ENCODE measurements at places on chromosomes 12 and 14.

DNA sequence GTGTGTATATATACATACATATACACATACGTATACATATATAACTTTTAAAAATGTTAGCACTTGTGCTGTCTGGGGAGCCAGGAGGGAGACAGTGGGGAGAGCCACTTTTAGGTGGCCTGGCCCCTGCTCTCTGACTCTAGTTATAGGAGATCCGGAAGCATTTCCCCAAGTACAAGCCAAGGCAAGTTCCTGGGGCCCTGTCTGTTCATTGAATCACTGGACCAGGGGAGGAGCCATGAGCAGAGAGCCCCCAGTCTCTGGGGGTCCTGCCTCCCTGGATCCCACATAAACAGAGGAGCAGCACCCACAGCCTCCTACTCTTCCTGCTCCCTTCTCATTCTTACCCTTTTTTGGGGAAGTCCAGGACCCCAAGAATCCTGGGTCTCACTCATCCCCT, 45.4 kb upstream of the TMED10 start:
- DNase-seq: no peak

DNA sequence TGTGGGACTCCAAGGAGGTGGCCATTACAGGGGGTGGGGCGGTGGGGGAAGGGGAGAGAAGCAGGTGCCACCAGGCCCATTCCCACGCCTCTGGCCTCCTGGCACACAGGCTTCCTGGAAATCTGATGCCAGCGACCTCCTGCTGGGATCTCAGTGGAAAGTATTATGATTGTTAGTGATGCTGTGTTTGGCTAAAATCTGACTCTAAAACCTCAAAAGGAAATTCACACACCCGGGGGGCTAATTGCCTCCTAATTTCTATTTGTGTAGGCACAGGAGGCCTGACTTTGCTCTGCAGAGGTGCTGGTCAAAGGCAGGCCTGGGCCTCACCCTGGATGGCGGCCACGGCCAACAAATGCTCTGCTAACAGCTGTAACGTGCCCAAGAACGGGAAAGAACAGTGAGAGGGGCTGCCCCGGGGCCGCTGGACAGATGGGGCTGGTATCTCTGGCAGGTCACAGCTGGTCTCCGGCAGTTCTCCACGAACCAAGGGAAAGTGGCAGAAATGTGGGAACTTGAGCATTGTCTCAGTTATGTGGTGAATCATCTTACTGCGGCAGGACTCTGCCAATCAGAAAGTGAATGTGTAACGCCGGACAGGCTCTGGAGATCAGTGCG, 14.3 kb downstream of the FAM181A start:
- DNase-seq: no peak

- no peak for DNase-seq
Measured at GRCh38 chr12:130832561-130833209, 6.4 kb downstream of the STX2 start.

DNA sequence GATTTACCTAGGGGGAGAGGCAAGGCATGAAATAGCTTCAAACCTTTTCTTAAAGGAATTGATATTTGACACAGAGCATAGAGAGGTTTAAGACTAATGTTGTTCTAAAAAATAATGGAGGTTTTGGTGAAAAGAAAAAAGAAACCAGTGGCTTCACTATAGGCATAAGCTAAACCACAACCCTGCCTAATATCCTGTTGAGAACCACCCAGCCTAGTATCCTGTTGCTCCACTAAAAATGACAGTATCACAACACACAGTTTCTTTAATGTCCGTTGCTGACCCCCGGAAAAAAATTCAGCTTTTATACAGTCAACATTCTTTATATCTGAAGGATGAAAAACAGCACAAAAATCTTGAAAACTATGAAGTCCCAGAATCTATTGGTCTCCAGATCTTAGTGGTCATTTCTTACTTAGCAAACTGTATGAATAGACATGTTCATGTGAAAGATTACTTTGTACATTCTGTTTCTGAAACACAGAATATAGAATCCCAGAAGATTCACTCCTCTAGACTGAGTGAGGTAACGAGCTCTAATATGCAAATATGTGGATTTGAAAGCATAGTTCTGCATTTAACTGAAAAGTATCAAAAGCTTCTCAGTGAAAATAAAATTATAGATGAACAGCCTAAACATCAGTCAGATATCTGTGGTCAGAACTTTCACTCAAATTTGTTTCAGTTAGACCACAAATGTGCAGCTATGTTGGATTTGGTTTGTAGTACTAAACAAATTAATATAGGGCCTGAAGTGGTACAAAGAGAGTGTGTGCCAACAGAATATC, 40.5 kb downstream of the GALC start:
- DNase-seq: no peak

- DNase-seq: no peak
Measured at GRCh38 chr12:105338966-105339365, 8.5 kb downstream of the C12orf75 start.

GRCh38 chr12:87311206-87311605, 718.0 kb downstream of the C12orf50 start:
- DNase-seq: no peak

- no peak for DNase-seq
Measured at GRCh38 chr12:92438641-92439419, 264.0 kb upstream of the PLEKHG7 start.

DNA sequence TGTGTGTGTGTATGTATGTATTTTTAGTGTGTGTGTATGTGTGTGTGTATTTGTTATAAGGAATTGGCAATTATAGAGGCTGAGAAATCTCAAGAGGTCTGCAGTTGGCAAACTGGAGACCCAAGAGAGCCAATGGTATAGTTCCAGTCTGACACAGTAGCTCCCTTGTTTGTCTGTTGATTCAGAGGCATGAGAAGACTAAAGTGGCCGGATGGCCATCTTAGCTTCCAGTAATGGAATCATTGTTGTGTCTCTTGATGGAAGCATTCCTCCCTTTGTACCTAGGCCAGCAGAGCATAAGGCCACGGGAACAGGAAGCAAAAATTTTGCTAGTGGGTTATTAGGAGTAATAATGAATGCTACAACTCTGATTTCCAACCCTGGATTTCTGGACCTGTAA, 460.6 kb downstream of the TMTC2 start:
- DNase-seq: no peak

GRCh38 chr12:3252450-3252891, 175.3 kb downstream of the TSPAN9 start:
- DNase-seq: no peak

- no peak for DNase-seq
Measured at GRCh38 chr12:54418441-54419087, 502 bp downstream of the ITGA5 start.

All from epithelial cell of prostate (primary cell).